NCI-H1930 (cell line): ENCODE measurements at places on chromosomes 5 and 9.

DNA sequence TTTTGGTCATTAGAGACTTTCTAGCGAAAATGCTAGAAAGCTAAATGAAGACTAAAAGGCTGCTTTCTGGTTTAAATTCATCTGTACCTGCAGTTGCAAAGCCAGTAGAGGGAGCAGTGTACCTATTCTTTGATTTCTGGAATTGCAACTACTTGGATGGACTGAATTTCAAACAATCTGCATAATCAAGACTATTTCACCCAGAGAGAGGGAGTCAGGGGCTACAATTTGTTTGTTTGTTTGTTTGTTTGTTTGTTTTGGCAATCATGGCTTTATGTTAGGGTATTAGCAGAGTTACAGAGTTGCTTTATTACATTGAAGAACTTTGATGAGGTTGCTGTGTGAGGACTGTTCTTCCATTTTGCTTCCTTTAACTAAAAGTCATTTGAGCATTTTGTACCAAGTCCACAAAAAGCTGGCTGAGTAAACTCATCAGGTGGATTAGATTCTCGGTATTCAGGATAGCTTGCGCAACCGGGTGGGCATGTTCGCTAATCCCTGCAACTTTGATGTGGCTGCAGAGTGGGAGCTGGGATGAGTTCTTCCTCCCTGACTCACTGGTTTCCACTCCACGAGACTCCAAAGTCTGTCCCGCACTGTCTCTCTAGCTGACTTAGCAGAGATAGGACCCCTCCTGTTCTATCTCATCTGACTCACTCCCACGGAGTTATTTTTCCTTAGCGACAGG, 80.0 kb upstream of the TUT7 start:
- DNase-seq, result peak; percentile 26

- DNase-seq, result no peak
Measured at GRCh38 chr9:3929345-3930047, 370.4 kb downstream of the GLIS3 start.

GRCh38 chr5:59139695-59140094, 556.8 kb downstream of the RAB3C start:
- DNase-seq, result no peak

- DNase-seq, result no peak
Measured at GRCh38 chr9:110950041-110950645, 88.1 kb downstream of the LPAR1 start.

- DNase-seq, result no peak
Measured at GRCh38 chr5:142065273-142065672, 43.3 kb upstream of the NDFIP1 start.
